ENCODE measurements at places on chromosomes 3 and 15. TPM values are rescaled to one million over a fixed set of nuclear protein-coding genes. Genes with fewer than 3 reads are reported as not detected.

Gene FOXL2
- total RNA-seq, result not detected

Gene TMEM158
- total RNA-seq, result 7.5 TPM

Gene LRRC31
- not detected for total RNA-seq

DNA sequence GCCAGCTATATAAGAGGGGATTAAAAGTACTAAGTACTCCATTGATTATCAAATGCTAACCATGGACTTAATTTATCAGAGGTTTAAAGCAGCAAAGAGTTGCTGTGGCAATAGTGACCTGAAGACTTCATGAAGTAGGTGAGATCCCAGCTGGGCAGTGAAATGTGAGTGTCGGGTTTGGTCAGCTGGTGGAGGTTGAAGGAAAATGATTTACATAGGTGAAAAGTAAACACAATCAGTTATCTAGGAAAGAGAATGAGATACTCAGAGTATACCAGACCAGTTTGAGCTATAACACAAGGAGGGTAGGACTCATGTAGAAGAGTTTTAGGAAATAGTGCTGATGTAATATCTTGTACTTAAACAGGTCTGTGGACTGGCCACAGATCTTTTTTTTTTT is 16.5 kb upstream of the FBXO22 start:
- no peak overlapping the region for H3K27ac ChIP-seq
- DNase-seq, result no peak
- no peaks in the 10 kb centered on the region for H3K36me3 ChIP-seq
- no peak overlapping the region for H3K4me3 ChIP-seq

- no peaks in the 10 kb centered on the region for H3K36me3 ChIP-seq
- H3K27ac ChIP-seq, result no peak overlapping the region
- no peaks in the 10 kb centered on the region for H3K27me3 ChIP-seq
- no peaks in the 10 kb centered on the region for H3K4me1 ChIP-seq
Observed at GRCh38 chr3:154979331-154979730, 100.8 kb upstream of the MME start.

- no peaks in the 10 kb centered on the region for H3K4me1 ChIP-seq
- H3K27me3 ChIP-seq, result no peaks in the 10 kb centered on the region
- DNase-seq, result no peak
- H3K27ac ChIP-seq, result no peak overlapping the region
- no peaks in the 10 kb centered on the region for H3K36me3 ChIP-seq
Observed at GRCh38 chr3:140164922-140165590, 230.1 kb downstream of the CLSTN2 start.

DNA sequence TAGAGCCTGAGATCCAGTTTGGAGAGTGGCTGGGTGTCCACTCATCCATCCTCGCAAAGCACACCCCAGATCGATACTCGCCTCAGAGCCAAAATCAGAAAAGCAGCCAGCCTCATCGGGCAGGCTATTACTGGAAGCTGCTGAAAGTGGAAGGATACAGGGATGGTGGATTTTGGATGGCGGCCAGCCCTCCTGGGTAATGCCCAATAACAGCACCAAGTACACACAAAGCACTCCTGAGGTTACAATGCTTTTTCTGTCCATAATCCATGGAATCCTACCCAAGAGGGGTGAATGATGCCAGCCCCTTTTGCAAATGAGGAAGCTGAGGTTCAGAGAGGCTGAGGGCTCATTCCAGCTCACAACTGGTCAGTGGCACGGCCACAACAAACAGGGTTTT is 93.1 kb upstream of the SLC6A11 start:
- H3K27ac ChIP-seq, result no peak overlapping the region
- H3K4me3 ChIP-seq, result no peak overlapping the region
- no peak for DNase-seq
- no peaks in the 10 kb centered on the region for H3K36me3 ChIP-seq
- H3K4me1 ChIP-seq, result no peaks in the 10 kb centered on the region
- H3K27me3 ChIP-seq, result peaks cover 83% of the 10 kb centered on the region

DNA sequence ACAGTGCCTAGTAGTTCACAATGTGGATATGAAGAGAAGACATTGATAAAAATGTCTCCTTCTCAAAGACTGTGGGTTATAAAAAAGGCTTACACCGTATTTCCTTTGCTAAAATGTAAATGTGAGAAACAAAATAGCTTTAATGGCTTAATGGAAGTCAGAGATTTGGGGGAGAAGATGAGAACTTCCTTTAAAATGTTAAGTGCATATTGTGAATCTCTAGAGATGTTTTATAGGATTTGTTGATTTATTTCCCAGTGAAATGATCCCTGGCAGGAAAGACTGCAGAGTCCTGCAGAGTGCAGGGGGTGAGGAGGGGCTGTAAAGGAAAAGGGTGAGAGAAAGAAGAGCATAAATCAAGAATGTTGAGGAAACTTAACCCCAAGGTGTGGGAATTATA is 305.1 kb downstream of the GAP43 start:
- no peak overlapping the region for H3K4me3 ChIP-seq
- H3K27me3 ChIP-seq, result no peaks in the 10 kb centered on the region
- no peak for DNase-seq

DNA sequence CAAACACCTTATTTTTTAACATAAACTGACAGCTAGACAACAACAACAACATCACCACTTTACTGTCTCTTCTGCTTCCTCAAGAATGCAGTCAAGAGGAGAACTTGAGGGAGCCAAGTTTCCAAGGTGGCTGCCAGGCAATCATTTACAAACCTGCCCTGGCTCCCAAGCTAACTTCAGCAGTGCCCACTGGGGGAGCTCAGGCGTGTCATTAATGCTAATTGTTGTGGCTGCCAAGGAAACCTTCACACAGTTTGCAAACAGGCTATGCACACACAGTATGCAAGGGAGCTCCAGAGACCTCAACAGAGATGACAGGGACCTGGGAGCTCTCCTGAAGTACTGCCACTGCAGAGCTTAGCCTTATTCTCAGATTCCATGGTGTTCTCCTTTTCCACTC is 2.1 kb downstream of the DZIP1L start:
- H3K27ac ChIP-seq, result no peak overlapping the region
- no peak for DNase-seq
- H3K4me3 ChIP-seq, result no peak overlapping the region
- H3K4me1 ChIP-seq, result peaks cover 13% of the 10 kb centered on the region
- H3K27me3 ChIP-seq, result no peaks in the 10 kb centered on the region

- no peaks in the 10 kb centered on the region for H3K4me1 ChIP-seq
- H3K4me3 ChIP-seq, result no peak overlapping the region
- no peak for DNase-seq
Observed at GRCh38 chr3:71949442-71949841, 164.5 kb upstream of the PROK2 start.

GRCh38 chr3:56629047-56629446 is 54.0 kb downstream of the TASOR start:
- H3K4me3 ChIP-seq, result no peak overlapping the region
- H3K27ac ChIP-seq, result no peak overlapping the region
- peaks cover 23% of the 10 kb centered on the region for H3K36me3 ChIP-seq
- no peaks in the 10 kb centered on the region for H3K4me1 ChIP-seq

GRCh38 chr3:126353694-126354321 is 3.4 kb downstream of the KLF15 start:
- DNase-seq, result no peak
- no peaks in the 10 kb centered on the region for H3K4me1 ChIP-seq
- peaks cover 11% of the 10 kb centered on the region for H3K27me3 ChIP-seq
- no peak overlapping the region for H3K27ac ChIP-seq
- H3K4me3 ChIP-seq, result no peak overlapping the region
- no peaks in the 10 kb centered on the region for H3K36me3 ChIP-seq

GRCh38 chr3:148631124-148631903 is 66.4 kb upstream of the AGTR1 start:
- no peak overlapping the region for H3K27ac ChIP-seq
- no peak overlapping the region for H3K4me3 ChIP-seq
- no peaks in the 10 kb centered on the region for H3K27me3 ChIP-seq
- no peak for DNase-seq

All from PC-9 (cell line).